ENCODE measurements at places on chromosomes 7 and 10.

- no peak for DNase-seq
These were observed 17.3 kb upstream of the C10orf95 start for GRCh38 chr10:102468683-102469082.

DNA sequence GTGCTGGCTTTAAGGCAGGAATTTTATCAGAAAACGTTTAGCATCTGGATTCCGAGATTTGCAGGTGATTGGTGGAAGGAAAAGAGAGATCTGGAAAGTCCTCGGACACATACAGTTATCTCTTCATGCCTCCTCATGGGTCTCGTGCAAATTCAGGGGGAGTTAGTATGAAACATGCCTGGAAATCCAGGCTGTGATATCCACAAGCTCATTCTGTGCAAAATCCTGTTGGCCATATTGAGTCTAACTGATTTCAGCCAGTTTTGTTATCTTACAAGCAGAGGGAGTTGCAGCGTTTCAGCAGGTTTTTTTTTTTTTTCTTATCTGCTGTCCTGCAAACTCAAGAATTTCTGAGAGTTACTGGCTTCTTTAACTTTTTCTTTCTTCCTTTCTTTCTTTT is 411.5 kb downstream of the GALNT17 start:
- no peak for DNase-seq

DNA sequence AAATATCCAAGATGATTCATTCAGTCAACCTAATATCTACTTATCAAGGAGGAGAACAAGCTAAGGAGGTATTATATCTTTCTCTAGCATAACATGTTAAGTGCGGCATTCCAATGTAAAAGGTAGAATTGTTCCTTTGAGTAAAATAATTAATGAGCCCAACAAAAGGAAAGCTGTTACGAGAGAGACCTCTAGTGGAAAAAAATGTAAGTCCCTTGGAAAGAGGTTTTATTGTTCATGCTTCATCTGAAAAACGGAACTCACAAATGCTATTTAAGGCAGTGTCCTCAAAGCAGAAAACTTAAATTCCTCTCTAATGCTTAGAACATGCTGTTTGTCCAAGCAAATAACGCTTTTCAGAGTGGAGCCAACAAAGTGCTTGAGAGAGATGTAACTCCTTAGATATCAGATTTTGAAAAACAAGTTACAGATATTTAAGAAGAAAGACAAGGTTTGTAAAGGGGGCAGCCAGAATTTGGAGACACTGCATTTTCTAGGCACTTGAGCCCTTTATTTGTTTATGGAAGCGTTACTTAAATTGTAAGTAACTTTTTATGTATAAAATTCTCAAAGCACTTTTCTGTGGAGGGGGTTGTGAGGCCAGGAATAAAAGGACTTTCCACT is 119.9 kb downstream of the TFEC start:
- DNase-seq = no peak

DNA sequence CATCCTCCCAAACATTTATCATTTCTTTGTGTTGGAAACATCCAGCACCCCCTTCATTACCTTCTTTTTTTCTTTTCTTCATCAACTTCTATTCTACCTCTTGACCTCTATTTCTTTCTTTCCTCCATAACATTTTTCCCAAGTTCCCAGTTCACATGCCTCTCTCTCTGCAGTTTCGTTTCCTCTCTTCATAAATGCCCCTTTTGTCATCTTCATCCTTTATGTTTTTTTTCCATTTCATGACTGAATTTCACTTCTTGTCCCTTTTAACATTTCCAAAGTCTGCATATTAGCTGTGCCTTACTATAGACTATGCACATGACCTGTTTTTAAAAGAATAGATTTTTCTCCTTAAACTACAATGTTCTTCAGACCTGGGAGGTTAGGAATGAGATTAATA is 23.7 kb downstream of the CPN1 start:
- DNase-seq = no peak

GRCh38 chr7:28410628-28411531 is 1.4 kb upstream of the CREB5 start:
- DNase-seq = no peak

GRCh38 chr10:6980353-6980752 is 400.3 kb upstream of the PRKCQ start:
- DNase-seq = no peak

- DNase-seq = no peak
These were observed 49.0 kb downstream of the ZRANB1 start for GRCh38 chr10:124990671-124991625.

GRCh38 chr7:50355817-50356178 is 51.3 kb downstream of the IKZF1 start:
- no peak for DNase-seq

Measured in stimulated activated naive CD4-positive, alpha-beta T cell treated with Interleukin-2 at 50 U/mL for 16 hours (primary cell).